ENCODE measurements at places on chromosomes 12 and 14.
A peak's percentile ranks its signal among the peaks of the same experiment; 100 is the strongest.

DNA sequence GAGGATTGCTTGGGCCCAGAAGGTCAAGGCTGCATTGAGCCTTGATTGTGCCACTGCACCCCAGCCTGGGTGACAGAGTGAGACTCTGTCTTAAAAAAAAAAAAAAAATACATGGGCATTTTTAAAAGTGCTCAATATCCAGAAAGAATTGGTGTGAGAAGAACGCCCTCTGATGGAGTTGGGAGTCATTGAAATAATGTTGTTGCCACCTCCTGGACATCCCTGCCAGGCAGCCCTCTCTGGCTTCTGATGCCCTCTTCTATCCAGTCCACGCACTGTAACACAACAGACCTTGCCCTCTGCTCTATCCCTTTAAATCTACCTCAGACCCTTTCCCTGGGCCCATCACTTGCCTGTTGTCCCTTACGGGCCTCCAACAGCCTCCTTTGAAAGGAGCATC, 4.9 kb downstream of the PTGDR start:
- no peak for DNase-seq

DNA sequence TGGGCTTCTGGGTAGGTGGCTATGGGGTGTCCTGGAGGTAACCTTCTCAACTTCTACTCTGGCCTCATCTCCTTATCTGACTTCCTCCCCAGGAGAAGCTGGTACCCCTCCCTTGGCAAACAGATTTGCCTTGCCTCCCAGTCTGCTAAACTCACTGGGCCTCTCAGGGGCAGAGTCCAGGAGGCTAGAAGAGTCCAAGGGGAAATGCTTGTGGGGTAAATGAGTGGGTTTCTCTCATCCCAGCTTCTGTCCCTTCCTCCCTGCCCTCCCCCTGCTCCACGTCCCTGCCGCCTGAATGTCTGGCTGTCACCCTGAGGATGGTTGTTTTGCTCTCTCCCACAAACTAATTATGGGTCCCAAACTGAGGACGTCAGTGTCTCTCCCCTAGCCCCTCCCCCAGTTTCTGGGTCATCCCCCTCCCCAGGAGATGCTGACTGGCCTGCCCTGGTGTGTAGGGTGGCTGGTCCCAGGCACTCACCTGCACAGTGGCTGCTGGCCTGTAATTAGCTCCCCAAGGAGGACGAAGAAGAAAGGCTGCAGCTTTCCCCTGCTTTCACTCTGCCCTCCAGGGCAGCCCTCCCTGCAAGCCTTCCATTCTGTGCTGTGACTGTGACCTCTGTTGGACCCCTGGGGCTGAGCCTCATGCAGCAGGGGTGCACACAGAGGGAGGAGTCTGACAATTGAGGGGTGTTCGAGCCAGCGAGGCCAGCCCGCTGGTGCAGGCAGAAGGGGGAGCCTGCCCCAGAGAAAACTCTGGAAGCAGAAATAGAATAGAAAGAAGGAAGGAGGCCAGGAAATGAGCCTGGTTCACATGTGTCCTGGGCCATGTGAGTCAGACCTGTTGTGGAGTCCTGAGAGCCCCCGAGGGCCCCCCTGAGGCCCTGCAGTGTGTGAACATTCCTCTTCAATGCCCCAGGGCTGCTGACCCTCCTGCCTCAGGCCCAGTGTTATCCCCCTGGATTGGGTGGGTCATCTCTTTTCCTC, at the start of gene LRP1-AS:
LRP1-AS (minus strand) TSS at position 659 of the 984 bp plus-strand sequence.
- DNase-seq = no peak

- no peak for DNase-seq
These were observed 382.5 kb downstream of the RPS29 start for GRCh38 chr14:49203676-49204075.

- DNase-seq = no peak
These were observed 43.1 kb upstream of the LTA4H start for GRCh38 chr12:96078231-96079135.

DNA sequence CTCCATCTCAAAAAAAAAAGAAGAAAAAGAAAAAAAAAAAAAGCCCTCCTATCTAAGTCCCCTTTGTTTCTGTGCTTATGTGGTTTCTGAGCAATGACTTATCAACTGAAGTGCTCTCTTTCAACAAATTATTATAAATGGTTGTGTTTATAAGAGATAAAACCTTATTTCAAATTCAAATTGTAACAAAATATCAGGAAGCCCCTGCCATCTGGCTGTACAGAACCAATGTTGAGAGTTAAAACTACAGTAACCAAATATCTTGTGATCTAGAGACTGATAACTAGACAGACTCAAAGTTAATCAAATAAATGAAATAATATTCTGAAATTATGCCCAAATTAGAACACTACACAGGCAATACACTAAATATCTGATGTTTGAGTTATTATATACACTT, 143.0 kb upstream of the CPNE8 start:
- no peak for DNase-seq

DNA sequence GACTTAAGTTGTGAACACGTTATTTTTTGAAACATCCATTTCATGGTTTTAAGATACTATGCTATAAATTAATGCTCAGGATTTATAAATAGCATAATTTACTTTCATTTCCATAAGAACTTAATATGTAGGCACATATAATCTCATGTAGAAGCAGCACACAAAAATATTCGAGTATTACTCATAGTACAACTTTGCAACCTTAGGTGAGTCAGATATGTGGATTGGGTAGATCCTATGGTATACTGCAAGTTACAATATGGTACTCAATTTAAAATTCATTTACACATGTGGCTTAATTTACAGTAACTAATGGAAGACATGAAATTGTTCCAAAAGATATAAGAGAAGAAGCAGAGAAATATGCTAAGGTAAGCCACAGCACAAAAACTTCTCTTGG, 26.0 kb downstream of the PSMA3 start:
- DNase-seq = no peak

DNA sequence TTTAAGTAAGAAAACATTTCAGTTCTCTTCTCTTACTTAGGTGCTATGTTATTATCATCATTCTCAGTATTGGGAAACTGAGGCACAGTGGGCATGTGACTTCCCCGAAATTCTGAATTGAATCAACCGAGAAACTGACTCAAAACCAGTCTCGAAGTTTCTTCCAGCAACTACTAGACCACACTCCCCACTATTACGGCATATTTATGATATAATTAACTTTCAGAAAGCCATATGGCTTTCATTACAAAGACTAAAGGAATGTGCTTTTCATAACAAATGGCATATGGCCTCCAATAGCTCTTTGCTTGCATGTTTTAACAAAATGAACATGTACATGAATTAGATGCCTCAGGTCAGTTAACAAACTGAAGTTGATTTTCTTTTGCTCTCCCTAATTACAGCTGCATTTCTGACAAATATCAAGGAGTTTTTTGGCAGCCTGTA, 182.9 kb upstream of the SLC38A2 start:
- DNase-seq = no peak

DNA sequence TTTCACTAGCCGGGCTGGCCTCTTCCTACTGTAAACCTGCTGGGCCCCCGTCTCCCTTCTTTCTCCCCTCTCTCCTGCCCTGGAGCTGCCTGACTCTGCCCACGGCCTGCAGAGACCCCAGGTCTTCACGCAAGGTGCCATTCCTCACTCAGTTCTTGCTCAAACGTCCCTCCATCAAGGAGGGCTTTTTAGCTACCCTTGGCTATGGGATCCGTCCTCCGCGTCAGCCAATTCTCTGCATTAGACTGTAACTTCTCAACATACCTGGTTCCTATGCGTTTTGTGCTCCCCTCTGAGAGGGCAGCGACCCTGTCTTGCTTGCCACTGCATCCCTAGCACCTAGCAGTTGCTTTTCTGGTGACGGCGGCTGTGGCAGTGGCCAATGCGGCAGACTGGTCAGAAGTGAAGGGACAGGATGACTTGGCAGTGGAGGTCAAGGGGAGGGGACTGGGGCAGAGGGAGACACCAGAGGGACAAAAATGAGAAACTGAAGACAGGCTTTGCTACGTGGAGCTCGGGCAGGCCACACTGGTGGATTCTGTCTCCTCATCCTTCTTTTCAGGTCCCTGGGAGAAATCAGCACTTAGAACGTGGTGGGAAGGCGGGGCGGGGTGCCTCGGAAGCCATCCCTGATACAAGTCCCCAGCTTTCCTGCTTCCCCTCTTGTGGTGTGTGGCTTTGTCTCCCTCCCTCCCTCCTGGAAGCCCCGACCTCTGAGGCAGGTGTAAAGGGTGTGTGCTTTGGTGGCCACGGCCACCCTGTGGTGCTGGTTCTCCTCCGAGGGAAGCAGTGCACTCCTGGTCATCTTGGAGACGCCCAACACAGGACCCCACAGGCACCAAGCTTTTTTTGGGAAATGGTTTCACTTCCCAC, 1.8 kb downstream of the B3GNT4 start:
- DNase-seq = no peak

GRCh38 chr12:106049105-106049504, 89.6 kb downstream of the NUAK1 start:
- no peak for DNase-seq

- no peak for DNase-seq
These were observed 171.4 kb downstream of the TMTC3 start for GRCh38 chr12:88313554-88313953.

GRCh38 chr12:19847294-19848059, 408.2 kb downstream of the AEBP2 start:
- DNase-seq = no peak

DNA sequence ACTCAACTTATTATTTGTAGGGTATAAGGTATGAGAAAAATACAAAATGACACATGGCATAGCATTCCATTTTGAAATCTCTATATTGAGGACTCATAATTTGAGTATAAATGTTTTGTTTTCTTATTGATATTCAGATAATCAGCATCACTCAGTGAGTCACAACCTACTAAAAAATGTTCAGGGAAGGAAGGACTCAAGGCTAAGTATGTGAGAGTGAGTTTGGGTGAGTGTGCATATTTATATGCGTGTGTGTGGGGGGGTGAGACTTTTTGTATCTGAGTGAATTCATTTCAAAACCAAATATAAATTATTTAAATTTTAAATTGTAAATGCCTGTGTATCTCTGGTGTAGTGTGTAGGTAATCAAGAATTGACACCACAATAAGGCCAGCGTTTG, 87.8 kb upstream of the PRKD1 start:
- DNase-seq = no peak

- DNase-seq = no peak
These were observed 687 bp downstream of the RAB35 start for GRCh38 chr12:120115692-120116440.

GRCh38 chr12:47823422-47824086, 3.9 kb upstream of the HDAC7 start:
- no peak for DNase-seq

- DNase-seq = no peak
These were observed 64.7 kb downstream of the TNFAIP2 start for GRCh38 chr14:103187911-103188310.

DNA sequence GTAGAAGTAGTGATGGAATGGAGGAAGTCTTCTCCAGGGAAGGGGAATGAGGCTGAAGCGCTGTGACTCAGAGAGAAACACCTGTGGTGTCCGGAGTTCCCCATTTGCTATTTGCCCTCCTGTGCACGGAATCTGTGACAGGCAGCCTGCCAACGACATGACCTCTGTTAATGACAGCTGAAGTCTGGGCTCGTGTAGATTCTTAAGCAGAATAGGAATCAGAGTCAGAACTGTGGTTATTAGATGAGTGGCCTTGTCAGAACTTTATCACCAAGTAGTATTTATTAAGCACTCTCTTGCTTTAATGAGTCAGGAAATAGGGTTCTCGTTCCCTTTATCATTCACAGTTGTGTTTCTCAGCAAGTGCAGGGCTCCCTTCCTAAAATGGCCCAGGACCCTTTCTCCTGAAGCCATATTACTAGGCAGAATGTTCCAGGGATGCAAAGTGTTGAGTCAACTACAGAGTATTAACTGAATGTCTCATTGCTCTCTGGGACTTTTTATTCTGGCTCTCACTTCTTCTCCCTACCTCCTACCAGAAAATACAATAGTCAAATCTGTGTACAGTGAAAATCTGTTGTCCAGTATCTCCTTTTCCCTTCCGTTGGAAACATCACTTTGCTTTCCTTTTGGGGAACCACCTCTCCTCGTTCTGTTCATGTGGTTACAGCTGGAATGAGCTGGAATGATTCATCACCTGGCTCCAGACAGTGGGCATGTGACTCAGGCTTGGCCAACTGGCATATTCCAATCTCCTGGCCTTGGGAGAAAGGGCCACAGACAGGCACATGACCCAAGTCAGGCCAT, 77.8 kb upstream of the MAX start:
- DNase-seq = peak; percentile 43

- DNase-seq = no peak
These were observed 70.0 kb downstream of the EPS8 start for GRCh38 chr12:15719230-15719629.

DNA sequence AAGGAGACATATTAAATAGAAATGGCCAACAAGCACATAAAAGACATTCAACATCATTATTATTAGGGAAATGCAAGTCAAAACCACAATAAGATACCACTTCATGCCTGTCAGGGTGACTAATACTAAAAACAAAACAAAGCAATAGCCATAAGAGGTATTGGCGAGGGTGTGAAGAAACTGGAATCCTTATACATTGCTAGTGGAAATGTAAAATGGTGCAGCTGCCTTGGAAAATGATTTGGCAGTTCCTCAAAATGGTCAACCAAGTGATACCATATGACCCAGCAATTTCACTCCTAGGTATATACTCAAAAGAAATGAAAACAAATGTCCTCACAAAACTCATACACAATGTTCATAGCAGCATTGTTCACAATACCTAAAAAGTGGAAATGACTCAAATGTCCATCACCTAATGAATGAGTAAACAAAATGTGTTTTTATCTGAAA, 27.0 kb downstream of the GPR135 start:
- DNase-seq = no peak

DNA sequence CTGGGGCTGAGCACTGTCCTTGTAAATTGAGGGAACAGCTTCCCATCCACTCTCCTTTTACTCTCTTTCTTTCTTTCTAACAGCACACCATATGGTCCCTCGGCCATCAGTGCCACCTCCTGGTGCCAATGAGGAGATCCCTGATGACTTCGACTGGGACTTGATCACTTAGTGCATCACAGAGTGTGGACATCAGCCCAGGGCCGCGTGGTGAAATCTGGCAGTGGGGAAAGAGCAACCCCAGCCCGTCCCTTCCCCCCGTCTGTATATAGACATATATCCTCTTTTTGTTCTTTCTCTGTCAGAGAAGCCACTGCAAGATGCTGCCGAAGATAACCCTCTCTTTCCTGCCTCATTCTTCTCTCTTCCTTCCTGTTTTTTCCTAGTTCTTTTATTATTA, 13.5 kb downstream of the C3AR1 start:
- no peak for DNase-seq

DNA sequence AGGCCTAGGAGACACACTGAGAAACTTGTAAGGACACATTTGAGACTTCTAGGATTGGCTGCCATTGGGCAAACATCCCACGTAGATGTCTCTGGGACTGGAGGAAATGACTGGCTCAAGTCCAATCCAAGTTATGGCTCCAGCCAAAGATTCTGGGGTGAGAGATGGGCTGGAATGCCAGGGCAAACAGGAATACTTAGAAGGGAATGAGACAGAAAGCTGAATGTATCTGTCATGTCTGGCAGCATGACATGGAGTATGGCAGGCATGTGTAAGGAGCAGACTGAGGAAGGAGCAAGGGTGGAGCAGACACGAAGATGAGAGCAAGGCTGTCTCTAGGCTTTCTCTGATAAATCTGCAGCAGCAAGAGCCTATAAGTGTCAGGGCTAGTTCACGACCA, 209.2 kb downstream of the PHLDA1 start:
- DNase-seq = no peak

GRCh38 chr14:24699052-24699451, 65.1 kb upstream of the GZMB start:
- DNase-seq = no peak

Measured in GM19239 (cell line).